ENCODE measurements at places on chromosomes 2 and 18.

- no peak for DNase-seq
Observed at GRCh38 chr2:46127176-46127575, 170.0 kb upstream of the EPAS1 start.

DNA sequence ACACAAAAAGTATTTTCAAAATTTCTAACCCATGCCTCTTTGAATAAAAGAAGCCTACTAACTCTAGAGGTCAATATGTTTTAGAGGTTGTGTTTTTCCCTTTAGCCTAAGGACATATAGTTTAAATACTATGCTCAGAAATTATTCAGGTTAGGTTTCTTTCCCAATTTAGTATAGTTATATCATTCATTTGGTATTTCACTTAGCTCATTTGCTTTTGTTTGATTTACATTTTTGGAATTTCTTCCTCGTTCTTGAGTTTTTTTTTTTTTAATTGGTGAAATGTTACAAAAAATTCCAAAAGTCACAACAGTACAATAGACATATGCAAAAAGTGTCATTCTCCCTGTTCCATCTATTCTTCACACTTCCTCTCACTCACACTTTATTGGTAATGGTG lies 371.3 kb upstream of the TNP1 start:
- DNase-seq: no peak

DNA sequence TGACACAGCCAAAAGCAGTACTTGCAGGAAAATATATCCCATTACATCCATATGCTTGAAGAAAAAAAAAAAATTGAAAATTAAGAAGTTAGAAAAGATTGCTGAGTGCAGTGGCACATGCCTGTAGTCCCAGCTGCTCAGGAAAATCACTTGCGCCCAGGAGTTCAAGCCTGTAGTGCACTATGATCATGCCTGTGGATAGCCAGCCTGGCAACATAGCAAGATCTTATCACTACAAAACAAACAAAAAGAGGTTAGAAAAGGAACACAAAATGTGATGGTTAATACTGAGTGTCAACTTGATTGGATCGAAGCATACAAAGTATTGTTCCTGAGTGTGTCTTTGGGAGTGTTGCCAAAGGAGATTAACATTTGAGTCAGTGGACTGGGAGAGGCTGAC lies 361.9 kb downstream of the NYAP2 start:
- DNase-seq: no peak

DNA sequence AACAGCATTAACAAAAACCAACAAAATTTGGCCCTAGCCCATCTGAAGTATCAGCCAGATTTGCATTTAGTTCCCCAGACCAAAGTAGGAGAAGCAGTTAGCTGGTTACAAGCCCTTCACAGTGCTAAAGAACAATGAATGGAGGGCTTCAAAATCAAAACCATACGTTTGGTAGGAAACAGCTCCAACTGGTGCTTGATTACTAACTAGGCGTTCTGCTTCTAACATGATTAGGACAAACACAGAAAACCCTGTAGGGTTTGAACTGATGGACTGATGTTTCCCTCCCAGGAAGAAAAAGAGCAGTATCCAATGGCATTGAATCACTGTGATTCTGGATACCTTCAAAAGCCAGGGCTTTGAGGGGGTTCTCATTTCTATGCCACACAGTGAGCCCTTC lies 20.5 kb upstream of the STAT4 start:
- DNase-seq: no peak

- DNase-seq: no peak
Observed at GRCh38 chr18:23837591-23837990, 148.3 kb downstream of the LAMA3 start.

DNA sequence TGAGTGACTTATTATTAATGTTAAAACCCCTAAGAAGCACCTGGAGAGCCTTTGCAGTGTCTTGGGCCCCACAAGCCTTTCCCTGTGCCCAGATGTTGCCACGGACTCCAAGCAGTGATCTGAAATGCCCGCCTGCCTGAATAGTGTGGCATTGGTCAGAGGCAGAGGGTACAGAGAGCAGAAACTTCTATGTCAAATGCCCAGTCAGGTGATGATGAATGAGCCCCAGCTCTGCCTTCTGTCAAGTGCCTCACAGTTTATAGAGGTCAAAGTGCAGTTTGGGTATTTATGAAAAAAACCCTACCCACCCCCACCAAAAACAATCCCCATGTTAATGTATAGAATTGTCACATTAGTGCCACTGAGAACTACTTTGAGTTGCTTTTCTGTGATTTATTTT lies 170.0 kb upstream of the SIX3 start:
- DNase-seq: no peak

DNA sequence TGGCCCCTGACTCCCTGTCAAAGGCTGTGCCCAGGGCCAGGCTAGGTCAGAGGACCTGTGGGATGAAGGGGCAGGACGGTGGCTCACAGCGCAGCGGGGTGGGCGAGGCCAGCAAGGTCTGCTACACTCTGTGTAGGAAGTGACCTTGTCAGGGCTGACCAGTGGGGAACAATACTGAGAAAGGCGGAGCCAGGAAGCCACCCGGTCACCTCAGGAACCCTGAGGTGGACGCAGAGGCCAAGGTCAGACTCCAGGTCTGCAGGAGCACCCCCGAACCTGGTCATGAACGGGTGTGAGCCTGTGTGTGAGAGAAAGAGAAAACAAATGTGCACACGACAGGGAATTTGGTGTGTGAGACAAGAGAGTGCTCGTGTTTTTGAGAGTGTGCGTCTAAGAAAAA lies 72.3 kb downstream of the SMAD7 start:
- DNase-seq: no peak

GRCh38 chr2:120251078-120251477 lies 1.6 kb upstream of the RALB start:
- DNase-seq: no peak

DNA sequence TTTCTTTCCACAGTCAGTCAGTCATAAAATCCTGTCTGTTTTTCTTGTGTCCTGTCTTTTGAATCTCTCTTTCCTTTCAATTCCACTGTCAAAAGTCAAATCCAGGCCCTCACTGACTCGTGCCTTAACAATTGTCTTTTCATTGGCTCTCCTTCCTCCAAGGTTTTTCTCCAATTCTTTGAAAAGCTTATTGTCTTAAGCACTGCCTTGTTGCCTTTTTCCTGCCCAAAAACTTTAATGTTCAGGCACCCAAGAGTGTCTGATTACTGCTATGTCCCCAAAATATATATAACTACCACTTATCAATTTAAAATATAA lies 13.9 kb upstream of the SULT1C4 start:
- DNase-seq: no peak

GRCh38 chr2:86624267-86624547 lies 542 bp upstream of the RNF103 start:
- DNase-seq: no peak

DNA sequence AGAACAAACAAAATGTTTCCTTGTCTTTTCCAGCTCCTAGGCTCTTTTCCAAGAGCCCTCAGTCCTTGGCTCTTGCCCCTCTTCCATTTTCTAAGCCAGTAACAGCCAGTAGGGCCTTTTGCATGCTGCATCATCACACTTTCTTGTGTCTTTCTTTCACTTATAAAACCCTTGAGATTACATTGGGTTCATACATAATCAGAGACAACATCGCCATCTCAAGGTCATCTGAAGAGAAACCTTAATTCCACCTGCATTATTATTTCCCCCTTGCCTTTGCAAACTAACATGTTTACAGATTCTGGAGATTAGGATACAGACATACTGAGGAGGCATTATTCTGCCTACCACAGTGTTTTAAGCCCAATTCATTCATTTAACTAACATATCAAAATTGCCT lies 697.3 kb downstream of the TRIB2 start:
- DNase-seq: no peak

DNA sequence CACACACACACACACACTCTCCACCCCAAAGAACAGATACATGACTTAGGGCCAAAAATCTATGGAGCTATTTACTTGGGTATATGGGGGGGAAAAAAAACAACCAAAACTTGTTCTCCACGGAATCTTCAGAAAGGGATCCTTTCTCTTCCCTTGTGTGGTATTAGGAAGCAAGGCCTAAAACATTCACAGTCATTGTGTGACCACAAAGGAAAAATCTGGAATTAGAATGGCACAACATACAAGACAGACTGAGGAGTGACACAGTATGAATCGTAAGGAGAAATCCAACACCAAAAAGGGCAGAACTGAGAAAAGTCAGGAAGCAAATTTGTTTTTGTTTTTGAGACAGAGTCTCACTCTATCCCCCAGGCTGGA lies 70.3 kb downstream of the ASXL2 start:
- no peak for DNase-seq

GRCh38 chr2:209062210-209062609 lies 361.6 kb upstream of the MAP2 start:
- DNase-seq: no peak

DNA sequence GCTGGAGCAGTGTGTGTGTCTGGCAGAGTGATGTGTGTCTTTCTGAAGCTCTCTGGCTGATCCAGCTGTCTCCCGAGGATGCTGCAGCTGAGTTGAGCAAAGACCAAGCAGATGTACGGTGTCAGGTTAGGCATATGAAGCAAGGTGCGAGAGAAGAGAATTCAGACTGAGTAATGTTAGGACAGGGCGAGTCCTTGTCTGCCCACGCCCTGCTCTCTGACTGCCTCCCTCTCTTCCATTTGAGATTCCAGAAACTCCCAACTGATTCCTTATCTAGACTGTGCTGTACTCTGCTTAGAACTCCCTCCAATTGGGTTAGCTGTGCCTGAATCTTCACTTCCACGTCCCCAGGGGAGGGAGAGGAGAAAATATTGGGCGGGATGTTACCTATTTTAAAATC lies 25.7 kb upstream of the LPIN1 start:
- no peak for DNase-seq

- DNase-seq: no peak
Observed at GRCh38 chr2:81412681-81413080, 1108.1 kb upstream of the LRRTM1 start.

DNA sequence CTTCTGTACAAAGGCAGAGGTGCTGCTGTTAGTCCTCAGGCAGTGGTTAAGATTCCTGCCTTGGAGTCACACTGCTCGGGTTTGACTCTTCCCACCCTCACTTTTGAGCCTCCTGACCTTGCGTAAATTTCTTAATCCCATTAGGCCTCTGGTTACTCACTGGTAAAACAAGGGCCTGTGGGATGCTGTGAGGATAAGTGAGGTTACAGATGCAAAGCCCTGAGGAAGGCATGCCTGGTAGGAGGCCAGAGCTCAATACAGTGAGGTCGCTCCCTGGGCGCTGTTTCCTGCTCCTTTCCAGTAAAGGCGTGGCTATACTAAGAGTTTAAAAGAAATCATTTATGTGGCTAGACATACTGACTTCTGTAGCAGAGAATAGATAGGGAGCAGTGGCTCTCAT lies 127.5 kb upstream of the TMEM200C start:
- no peak for DNase-seq

- peak; percentile 20 for DNase-seq
Observed at GRCh38 chr2:136582628-136583205, 182.6 kb upstream of the THSD7B start.

- no peak for DNase-seq
Observed at GRCh38 chr18:78160961-78161656, 818.5 kb upstream of the SALL3 start.

DNA sequence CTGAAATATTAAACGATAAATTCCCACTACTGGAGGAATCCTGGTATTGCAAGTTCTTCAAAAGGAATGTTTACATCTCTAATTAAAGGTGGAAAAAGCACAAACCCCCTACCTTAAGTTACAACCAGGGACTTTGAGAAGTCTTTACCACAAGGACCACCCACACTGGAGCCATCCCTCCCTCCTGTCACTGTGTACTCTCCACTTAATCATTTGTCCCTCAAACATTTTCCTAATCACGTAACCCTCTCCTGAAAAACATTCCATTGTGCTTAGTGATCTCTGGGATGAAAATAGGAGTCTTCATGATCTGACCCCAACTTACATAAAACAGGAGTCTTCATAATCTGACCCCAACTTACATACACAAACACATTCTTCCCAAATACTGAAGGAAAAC lies 85.7 kb downstream of the SUCLG1 start:
- no peak for DNase-seq

- DNase-seq: no peak
Observed at GRCh38 chr2:167853717-167854116, 393.7 kb downstream of the STK39 start.

DNA sequence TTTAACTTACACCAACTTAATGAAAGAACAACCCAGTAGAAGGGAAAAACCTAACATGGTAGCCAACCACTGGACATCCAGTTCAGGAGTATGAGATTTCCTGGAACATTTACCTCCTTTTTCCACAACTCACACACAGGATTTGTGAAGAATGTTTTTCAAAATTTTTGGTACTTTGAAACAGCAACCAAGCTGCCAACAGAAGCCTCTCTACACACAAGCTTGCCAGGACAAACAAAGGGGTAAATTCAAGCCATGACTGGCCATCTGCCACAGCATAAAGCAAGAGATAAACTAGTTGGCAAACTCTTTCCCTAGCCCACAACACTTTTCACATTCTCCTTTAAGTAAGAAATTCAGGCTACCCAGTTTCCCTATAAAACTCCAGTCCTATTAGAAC lies 21.4 kb downstream of the MGAT4A start:
- no peak for DNase-seq
